ENCODE measurements at places on chromosomes 7 and 10.

DNA sequence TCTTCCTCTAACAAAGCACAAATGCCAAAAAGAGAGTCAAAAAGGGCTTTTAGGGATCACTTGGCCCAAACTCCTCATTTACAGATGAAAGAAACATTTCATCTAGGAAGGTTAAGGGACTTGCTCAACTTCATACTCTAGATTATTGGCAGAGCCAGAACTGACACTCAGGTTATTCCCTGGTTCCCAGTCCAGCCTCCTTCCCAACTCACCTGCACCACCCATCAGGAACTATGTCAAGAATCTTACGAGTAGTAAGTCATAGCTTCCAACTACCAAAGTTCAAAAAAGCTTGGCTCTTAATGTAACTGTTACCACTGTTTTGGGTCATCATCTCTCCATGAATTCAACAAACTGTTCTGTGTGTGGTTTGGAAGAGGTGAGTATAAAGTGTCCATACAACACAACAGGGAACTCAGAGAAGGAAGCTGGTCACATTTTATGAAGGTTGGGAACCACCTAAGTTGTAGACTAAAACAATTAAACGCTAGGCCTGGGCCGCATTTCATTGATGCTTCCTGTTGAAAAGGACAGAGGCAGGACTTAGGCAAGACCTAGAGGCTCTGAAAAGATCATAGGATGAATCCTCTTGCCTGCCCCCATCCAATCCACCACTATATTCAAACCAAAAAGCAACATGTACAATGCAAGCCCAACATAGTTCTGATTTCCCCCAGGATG is 9.1 kb downstream of the PIK3AP1 start:
- DNase-seq: no peak

DNA sequence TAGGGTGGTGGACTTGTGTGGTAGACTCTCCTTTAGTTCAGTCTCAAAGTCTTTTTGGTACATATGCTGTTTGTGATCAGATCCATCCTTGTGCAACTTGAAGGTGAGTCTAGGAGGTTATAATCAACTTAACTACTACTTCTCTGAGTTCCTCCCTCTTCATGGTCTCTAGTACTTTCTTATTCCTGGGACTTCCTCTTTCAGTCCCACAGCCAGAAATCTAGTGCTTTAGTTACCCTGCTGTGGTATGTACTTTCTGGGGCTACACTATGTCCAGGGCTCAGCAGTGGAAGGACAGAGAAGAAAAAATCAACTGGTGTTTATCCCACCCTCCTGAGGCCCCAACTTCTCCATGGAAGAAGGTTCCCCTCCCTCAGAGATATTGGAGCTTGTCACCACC is 19.4 kb upstream of the ATAD1 start:
- DNase-seq: no peak

- DNase-seq: no peak
Observed at GRCh38 chr10:69468751-69469089, 17.5 kb downstream of the TSPAN15 start.

DNA sequence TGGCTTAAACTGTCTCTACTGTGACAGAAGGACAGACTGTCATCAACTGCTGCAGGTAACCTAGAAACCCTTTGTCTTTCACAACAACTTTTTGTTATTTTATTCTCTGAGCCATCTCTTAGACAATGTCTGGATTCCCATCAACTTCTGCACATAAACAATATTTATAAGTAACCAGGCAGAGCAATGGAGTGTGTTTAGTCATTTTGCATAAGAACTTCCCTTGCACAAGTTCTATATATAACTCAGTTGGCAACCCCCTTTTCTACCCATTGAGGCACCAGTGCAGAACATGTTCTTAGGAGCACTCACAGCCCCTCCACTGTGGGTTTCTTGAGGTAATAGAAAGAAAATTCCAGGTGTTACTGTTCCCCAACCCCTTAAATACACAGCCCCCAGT is 65.0 kb upstream of the IL6 start:
- peak; percentile 50 for DNase-seq

DNA sequence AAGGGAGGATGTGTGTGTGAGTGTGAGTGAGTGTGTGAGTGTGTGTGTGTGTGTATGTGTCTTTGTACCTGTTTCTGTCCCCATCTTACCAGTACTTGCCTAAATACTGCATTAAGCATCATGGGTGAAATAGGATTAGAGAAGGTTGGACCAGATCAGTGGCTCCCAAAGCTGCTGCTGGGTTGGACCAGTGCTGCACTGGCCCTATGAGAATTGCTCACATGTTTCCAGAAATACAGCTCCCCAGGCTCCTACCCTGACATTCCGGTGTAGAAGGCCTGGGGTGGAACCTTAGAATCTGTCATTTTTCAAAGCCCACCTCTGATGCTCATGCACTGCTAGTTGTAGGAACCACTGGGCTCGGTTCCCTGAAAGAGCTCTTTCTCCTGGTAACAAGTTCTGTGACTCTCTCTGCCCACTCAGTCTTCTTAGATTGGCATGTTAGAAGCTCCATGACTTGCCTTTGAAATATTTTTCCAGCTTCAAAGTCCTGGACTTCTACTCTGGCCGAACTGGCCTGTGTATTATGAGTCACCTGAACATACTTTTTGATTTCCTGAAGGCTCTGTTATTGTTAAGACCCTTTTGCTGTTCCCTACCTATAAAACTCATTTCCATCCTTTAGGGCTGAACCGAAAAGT is 224.7 kb downstream of the CUX1 start:
- no peak for DNase-seq

DNA sequence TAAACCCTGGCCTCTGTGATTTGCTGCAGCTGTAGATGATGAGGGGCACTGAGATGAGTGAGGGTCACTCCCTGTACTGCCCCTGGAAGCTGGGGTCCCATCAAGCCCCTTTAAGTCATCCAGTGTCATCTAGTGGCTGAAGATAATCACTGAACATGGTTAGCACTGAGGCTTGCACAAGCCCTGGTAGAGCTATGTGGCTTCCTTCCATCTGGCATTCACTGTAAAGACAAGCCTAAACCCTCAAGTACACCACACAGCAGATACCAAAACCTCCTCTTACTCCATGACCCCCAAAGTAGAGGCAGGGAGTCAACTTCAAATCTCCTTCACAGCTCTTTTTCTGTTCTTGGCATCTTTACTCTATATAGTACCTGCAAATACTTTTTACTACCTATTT is 72.7 kb upstream of the MRLN start:
- DNase-seq: no peak

DNA sequence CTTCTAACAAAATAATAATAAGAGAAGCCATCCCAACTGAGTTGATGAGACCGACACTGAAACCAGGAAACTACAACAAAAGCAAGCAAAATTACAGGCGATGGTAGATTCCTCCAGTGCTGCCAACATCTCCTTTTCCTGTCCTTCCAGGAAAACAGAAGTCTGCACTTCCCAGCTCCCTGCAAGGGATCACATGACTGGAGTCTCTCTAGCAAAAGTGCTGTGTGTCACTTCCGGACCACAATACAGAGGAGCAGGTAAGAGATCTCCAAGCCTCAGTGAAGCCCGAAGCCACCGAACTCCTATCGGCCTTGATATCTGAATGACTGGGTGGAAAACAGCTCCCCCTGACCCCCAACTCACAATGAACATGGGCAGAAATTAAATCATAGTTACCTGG is 63.2 kb downstream of the SMURF1 start:
- no peak for DNase-seq

GRCh38 chr7:138455609-138456008 is 4.5 kb upstream of the TRIM24 start:
- DNase-seq: no peak

DNA sequence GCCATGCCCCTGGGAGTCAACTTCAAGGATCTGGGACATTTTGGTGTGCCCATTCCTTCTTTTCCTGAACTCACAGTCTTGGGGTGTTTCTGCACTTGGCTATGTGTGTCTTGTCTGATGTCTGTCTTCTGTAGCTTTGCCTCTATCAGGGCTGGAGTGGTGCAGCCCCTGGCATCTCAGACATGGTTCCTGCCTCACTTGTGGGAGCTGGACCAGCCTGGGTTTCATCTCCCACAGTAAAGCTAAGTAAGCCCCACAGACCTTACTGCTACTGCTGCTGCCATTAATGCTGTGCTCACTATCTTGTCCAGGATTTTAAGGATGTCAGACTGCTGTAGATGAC is 59.0 kb downstream of the ADCYAP1R1 start:
- no peak for DNase-seq

- no peak for DNase-seq
Observed at GRCh38 chr7:30188811-30189210, 54.0 kb downstream of the MTURN start.

DNA sequence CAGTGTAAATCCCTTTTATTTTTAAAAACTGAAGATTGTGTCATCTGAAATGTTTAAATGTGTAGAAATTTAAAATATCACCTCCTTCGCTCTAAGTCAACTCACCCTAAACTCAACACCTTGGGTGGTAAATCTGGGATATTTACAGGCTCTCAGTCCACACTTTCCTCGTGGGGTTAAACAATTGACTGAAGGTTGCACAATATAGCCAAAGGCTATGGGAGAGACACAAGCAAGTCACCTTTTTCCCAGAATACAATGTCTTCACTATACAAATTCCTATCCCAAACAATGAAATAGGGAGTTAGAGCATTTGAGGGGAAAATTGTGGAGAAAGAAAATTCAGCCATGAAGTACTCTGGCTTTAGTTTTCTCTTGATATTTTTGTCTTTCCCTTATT is 32.7 kb upstream of the MAT1A start:
- DNase-seq: no peak

GRCh38 chr7:3159445-3159844 is 115.8 kb upstream of the CARD11 start:
- DNase-seq: no peak

DNA sequence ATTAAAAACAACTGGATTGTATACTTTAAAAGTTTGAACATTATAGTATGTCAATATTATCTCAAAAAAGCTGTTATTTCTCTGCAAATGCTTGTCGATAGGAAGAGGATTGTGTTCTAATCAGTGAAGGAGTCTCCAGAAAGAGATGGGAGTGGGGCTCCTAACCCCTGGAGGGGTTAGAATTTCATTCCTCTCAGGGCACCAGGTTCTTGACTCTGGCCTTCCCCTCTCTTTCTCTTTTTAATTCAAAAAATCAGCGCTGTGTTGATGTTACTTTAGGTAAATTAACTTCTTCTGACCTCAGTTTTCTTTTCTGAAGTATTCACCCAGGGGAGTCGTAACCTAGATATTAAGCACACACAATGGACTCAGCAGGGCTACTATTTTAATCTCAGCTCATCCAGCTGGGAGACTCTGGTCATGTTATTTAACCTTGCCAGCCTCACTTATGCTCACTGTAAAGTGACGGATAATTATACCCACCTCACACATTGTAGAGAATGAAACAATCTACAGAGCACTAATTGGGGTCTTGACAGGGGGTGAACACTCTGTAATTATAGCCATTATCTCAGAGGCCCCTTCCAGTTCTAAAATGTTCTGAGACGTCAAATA is 59.4 kb downstream of the GCC1 start:
- no peak for DNase-seq

- peak; percentile 59 for DNase-seq
Observed at GRCh38 chr7:70856901-70857630, 274.9 kb upstream of the GALNT17 start.

DNA sequence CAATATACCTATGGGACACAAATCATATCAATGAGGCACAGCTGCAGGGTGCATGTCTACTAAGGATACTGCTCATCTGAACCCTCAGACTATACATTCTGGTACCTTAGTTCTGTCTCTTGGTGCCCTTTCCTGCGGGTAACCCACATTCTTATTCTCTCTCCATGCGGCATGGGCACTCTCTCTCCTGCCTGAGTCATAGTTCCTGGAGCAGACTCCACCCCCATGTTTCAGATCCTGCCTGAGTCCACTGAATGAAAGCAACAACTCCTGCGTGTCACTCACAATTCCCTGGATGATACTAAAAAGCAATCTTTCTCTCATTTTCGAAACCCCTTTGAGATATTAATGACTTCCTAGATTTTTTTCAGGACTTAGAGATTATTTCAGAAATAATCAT is 653.1 kb upstream of the C7orf33 start:
- no peak for DNase-seq

DNA sequence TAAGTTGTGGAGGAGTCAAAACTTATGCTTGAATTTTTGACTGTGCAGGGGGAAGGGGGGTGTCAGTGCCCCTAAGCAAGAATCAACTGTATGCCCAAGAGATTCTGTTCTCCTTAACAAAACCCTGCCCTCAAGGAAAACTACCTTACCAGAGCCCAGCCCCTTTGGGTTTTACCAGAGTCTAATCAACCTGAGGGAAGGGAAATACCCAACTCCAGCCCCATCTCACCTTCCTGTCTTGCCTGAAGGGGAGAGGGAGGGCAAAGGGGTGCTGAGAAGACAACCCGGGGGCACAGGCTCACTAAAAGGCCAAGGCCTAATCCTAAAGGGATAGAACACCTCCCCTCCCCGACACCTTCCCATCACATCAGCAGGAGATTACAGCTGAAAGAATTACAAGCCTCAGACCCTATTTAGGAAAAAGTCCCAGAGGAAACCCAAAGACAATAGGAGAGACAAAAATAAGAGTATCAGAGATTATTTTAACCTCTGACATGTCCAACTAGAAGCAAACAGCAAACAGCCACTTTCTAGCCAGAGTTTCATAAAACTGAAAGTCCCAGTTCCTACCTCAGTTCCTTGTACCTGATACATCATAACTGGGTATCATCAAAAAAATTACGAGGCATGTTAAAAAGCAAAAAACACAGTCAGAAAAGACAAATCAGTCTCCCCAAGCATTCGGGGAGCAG is 26.8 kb upstream of the C7orf33 start:
- DNase-seq: peak; percentile 18

DNA sequence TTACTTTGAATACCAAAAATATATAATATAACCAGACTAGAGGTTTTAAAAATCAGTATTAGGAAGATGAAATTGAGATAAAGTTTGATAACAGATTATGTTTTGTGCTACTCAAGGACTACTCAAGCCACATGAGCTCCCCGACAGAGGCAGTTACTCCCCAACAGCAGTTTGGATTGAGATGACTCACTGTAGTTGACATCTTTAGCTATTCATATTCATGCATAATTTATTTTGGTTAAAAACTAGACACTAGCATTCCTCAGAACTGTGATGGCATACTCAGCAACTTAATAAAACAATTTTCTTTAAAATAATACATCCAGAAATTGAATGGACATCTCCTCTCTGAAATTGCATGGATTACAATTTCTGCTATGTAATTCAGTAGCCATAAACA is 19.6 kb downstream of the PCLO start:
- DNase-seq: no peak

GRCh38 chr10:98321186-98321780 is 53.3 kb upstream of the LOXL4 start:
- DNase-seq: no peak

Measured in activated CD4-positive, alpha-beta T cell treated with anti-CD3 and anti-CD28 coated beads, Interleukin-10, Interleukin-2, amounts not matched to agents 100 ng/mL and 50 ng/mL, durations not matched to agents 16 hours and 8 hours (primary cell).